ENCODE measurements at places on chromosomes 2 and 18. TPM values are rescaled to one million over a fixed set of nuclear protein-coding genes. Genes with fewer than 3 reads are reported as not detected.

- no peak for DNase-seq
These were observed 31.5 kb downstream of the NOL10 start for GRCh38 chr2:10658041-10658913.

The MDH1B gene
- total RNA-seq = 0.49 TPM

GRCh38 chr18:63378919-63379638, 12.1 kb upstream of the KDSR start:
- no peak for DNase-seq

DNA sequence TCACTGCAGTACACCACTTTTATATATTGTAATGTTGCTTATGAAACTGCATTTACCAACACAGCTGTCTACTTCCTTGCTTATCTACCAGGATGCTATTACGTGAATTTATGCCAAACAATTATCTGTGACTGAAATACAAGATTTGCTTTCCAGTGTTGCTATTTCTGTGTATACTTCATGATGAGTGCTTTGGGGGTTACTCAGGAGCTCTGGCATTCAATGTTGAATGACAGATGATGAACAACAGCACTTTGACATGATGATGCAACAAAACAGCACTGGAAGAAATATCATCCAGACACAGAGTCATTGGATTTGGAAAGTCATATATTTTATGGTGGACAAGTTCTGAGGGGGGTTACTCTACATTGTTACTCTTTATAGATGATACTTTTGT, 125.8 kb downstream of the NETO1 start:
- DNase-seq = no peak

DNA sequence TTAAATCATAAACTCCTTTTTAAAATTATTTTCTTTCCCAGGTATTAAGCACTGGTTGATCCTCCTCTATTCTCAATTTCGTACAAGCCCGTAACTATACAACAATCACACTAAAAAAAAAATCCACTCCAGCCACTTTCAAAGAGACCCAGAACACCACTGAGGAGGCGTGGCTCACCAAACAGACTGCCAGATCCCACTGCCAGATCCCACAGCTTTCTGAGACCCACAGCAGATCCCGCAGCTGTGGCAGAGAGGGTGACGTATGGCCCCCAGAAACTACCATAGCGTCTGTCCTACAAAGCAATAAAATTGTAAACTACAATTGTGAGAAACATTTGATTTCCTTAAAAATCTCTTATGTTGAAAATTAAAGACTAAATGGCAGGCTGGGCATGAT, 230.7 kb upstream of the PXDN start:
- DNase-seq = peak; percentile 42

DNA sequence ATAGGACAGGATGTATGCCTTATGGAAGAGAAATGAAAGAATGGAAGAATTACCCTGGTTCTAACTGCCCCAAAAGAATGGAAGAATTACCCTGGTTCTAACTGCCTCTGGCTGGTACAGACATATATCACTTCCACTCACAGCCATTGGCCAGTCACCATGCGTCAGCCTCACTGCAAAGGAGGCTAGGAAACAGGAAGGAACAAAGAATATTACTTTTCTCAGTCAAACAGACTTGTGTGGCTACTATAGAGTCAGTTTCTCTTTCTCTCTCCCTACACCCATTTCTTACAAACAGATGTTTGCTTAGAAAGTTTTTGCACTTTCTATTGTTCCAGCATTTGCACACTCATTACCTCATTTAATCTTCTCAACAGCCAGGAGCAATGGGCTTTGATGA, 1111.1 kb upstream of the KLHL29 start:
- no peak for DNase-seq

- no peak for DNase-seq
These were observed 65.1 kb upstream of the CTLA4 start for GRCh38 chr2:203802342-203803052.

The DNAJC5G gene
- 1.5 TPM for total RNA-seq

DNA sequence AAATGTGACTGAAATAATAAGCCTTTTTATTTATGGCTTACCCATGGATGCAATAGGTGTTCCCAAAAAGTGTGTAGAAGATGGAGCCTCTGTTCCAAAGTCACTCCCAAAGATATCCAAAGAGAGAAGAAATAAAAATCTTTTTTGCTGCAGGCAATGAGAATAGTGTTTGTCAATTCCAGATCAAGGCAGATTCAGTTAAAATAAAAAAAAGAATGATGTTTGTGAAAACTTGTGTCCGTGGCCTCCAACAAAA, 43.9 kb downstream of the COMMD1 start:
- DNase-seq = no peak

GRCh38 chr2:162838136-162838497, 450 bp downstream of the KCNH7 start:
- DNase-seq = no peak

GRCh38 chr2:237446338-237446665, 32.3 kb upstream of the COL6A3 start:
- DNase-seq = no peak

- DNase-seq = no peak
These were observed 1.7 kb upstream of the DPP4 start for GRCh38 chr2:162075689-162076132.

Measured in vagina (tissue), 2 donors.